Sciatic nerve (tissue), 2 donors: ENCODE measurements at places on chromosomes 3 and 15. TPM values are rescaled to one million over a fixed set of nuclear protein-coding genes. Genes with fewer than 3 reads are reported as not detected.

The AQP9 gene
- total RNA-seq: 9.3 TPM

The COL6A5 gene
- not detected for total RNA-seq

The MAPKBP1 gene
- total RNA-seq: 54.3 TPM

The SI gene
- total RNA-seq: not detected

The GOLGA8T gene
- total RNA-seq: 1.5 TPM

The SPINK8 gene
- total RNA-seq: not detected

The RYK gene
- 60.9 TPM for total RNA-seq

The FGF12 gene
- 3.2 TPM for total RNA-seq

The DUOXA2 gene
- total RNA-seq: not detected

The SPATA12 gene
- not detected for total RNA-seq

The C3orf80 gene
- 0.49 TPM for total RNA-seq

The C2CD4A gene
- not detected for total RNA-seq

The NEIL1 gene
- 51.6 TPM for total RNA-seq

The CLEC3B gene
- 105 TPM for total RNA-seq

The P2RY13 gene
- 3.7 TPM for total RNA-seq

The A4GNT gene
- not detected for total RNA-seq

The LSAMP gene
- 5.3 TPM for total RNA-seq

The CLDN18 gene
- total RNA-seq: 0.09 TPM

The RARB gene
- total RNA-seq: 15.2 TPM

The RNU5B-1 gene
- 44.7 TPM for total RNA-seq

The FEZF2 gene
- total RNA-seq: not detected

The TTC14 gene
- total RNA-seq: 78.5 TPM

The PAQR9 gene
- 0.13 TPM for total RNA-seq

The SLC28A1 gene
- 0.45 TPM for total RNA-seq

The XCR1 gene
- 0.27 TPM for total RNA-seq

The WDR73 gene
- total RNA-seq: 29.5 TPM

The CDAN1 gene
- total RNA-seq: 21.3 TPM

The MAPK6 gene
- total RNA-seq: 26.3 TPM

The CRYBG3 gene
- total RNA-seq: 59.3 TPM

The BCHE gene
- 2.6 TPM for total RNA-seq

The SCN10A gene
- total RNA-seq: not detected

The APH1B gene
- 22.5 TPM for total RNA-seq

The NTRK3 gene
- 28.4 TPM for total RNA-seq

The MAP6D1 gene
- 1.1 TPM for total RNA-seq

The ATP13A4 gene
- total RNA-seq: 1.2 TPM

The GATA2 gene
- total RNA-seq: 23.5 TPM

The NIPA2 gene
- total RNA-seq: 35.1 TPM

The KLHDC8B gene
- total RNA-seq: 32.5 TPM

The TRPM1 gene
- not detected for total RNA-seq

The CCR9 gene
- total RNA-seq: 0.31 TPM

The FGF7 gene
- 239 TPM for total RNA-seq

The CHRNA5 gene
- total RNA-seq: 1.8 TPM

The LOXL1 gene
- 16.6 TPM for total RNA-seq

The ACKR4 gene
- total RNA-seq: 3.1 TPM

The GXYLT2 gene
- total RNA-seq: 22.7 TPM

The SAMMSON gene
- total RNA-seq: 3.4 TPM

The GPR149 gene
- total RNA-seq: not detected

The ATP13A5 gene
- total RNA-seq: not detected

The PLSCR4 gene
- total RNA-seq: 242 TPM

The DGKG gene
- total RNA-seq: 2.1 TPM

The SERPINI2 gene
- total RNA-seq: not detected

The ATP2B2 gene
- total RNA-seq: 1.4 TPM

The RASGRP1 gene
- 1.2 TPM for total RNA-seq

The SCN5A gene
- 2.7 TPM for total RNA-seq

The SNAP23 gene
- total RNA-seq: 75.7 TPM

The TMC3 gene
- 0.13 TPM for total RNA-seq

The ELP6 gene
- 21.0 TPM for total RNA-seq

The C3orf85 gene
- total RNA-seq: not detected

The AGBL1 gene
- 0.49 TPM for total RNA-seq
